Stimulated activated CD4-positive, alpha-beta T cell treated with anti-CD3 and anti-CD28 coated beads, TNF-alpha, amount 100 ng/mL, for 1 hour (primary cell): ENCODE measurements at places on chromosomes 16 and 17.

DNA sequence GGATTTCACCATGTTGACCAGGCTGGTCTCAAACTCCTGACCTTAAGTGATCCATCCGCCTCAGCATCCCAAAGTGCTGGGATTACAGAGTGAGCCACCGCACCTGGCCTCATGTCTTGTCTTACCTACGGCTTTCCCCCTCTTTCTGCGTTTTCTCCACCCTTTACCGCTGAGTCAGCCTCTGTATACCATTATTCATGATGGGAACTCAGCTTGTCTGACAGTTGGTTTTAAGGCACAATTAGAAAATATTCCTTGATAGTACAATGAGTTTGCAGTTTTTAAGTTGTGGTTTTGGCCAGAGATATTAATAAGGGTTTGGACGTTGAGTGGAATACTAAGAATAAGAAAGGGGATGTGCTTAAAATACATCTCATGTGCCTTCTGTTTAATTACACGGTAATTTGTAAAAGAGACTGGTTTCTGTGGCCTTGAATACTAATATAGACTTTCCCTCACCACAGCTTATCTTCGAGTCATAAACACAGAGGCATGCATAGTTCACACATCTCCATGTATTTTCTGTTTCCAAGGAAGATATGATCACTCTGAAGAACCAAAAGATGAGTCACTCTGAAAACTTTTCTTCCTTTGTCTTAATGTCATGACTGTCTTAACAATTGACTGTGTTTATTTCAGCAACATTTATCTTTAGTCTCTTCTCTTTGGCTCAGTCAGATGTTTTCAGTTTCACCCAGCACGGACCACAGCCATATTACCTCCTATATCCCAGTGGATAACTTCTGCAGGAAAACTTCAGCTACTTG lies 54.4 kb downstream of the PITPNC1 start:
- DNase-seq, result no peak

DNA sequence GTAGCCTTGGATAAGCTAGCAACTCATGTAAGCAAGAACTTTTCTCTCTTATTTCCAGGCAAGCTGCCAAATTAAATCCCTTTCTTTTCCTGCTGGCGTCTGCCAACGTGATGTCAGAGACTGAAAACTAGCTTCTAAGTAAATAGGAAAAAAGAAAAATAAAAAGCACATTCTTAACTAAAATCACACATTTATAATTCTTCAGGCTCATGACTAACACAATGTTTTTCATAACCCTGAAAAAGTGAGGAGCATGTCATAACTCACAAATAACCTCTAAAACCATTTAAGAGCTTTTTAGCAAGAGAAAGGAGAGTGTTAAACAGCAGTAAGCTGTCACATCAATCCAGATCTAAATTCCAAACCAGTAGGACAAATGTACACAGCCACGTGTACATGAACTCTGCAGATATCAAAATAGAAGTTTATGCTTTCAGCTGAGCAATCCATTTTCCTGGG lies 110.0 kb downstream of the N4BP1 start:
- DNase-seq, result no peak

DNA sequence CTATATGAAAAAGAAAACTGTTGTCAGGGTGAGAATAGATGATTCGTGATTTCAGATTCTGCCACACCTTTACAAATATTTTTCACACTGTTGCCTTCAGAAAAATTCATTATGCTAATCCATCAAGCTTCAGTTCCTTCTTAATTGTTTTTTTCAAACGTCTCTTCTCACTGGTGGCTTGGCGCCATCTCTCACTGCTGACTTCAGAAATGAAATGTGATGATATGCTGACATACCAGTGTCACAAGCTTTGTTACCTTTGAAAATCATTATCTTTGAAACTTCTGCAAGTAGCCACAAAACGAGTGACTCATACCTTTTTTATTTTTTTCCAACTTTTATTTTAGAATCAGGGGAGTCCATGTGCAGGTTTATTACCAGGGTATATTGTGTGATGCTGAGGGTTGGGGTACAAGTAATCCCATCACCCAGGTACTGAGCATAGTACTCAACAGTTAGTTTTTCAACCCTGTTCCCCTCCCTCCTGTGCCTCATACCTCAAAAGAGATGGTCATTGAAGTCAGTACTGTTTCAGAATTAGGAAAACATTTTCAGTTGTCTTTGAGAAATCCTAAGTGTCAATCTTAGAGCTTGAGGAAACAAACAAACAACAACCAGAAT lies 14.0 kb upstream of the KRT222 start:
- no peak for DNase-seq

GRCh38 chr17:32493976-32494513 lies 7.3 kb downstream of the CDK5R1 start:
- DNase-seq, result no peak

- DNase-seq, result no peak
These were observed 55.4 kb downstream of the RTN4RL1 start for GRCh38 chr17:1969712-1970111.

DNA sequence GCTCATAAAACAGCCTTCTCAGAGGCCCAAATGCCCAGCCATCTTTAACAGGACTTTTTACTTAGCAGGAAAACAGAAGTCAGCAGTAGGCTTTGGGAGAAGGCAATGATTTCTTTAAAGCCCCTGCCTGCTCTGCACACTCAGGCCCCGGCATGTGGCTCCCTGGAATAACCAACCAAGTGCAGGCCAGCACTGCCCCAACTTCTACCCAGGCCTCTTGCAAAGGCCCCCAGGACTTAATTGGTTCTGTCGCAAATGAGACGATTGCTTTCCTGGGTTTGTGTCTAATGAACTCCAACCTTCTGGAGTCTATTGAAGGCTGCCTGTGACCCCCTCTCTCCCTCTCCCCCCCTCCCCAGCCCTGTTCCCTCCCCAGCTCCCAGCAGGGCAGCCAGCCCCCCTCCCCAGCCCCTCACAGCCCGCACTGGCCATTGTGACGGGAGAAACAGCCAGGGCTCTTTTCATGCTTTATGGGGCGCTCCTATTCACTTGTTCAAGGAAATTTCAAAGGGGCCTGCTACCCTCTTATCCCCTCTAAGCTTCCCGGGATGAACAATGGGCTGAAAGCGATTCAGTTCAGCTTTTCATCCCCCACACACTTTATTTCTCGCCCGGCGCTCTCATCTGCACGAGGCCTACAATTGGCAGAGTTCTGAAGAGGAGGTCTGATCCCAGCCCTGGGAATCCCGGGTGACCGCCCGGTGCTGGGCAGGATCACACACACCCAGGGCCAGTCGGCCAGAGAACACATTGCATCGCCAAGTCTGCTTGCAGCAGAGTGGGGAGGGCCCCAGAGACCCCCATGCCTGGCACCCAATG lies 15.5 kb downstream of the AXIN2 start:
- no peak for DNase-seq

DNA sequence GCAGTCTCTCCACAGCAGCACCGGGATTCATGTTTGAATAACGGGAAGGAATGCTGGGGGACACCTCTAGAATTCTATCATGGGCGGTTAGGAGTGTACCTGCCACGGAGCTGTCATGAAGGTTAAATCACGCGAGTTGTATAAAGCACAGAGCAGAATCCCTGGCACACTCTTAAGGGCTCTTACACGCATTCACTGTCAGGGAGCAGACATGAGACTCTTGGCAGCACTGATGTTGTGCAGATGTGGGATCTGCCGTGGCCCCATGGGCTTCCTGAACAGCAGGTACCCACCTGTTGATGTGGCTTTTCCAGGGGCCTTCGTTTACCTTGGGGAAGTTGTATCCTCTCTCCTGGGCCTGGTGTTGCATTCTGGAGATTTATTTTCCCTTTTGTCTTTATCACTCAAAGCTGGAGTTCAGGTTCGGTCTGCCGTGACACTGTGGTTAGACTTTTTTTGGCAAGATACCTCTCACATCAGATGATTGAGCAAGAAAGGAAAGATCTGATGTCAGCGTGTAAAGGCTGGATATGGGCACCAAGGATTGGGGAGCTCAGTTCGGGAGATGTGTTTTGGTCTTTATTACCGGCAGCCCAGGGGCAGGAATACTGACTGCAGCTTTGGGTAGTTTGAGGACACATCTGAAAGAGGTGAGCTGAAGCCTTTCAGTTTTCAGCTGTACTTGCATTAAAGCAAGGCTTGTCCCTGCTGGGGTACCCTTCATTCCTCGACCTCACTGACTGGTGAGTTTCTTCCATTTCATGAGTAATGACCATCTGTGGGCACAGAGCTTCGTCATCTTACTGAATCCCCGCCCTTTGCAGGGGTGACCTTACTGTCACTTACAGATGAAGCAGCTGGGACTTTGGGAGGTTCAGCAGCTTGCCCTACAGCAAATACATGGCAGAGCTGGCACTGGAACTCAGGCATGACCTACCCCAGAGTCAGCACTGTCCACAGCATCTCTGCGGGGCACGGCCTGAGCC lies 19.3 kb downstream of the KNOP1 start:
- no peak for DNase-seq

DNA sequence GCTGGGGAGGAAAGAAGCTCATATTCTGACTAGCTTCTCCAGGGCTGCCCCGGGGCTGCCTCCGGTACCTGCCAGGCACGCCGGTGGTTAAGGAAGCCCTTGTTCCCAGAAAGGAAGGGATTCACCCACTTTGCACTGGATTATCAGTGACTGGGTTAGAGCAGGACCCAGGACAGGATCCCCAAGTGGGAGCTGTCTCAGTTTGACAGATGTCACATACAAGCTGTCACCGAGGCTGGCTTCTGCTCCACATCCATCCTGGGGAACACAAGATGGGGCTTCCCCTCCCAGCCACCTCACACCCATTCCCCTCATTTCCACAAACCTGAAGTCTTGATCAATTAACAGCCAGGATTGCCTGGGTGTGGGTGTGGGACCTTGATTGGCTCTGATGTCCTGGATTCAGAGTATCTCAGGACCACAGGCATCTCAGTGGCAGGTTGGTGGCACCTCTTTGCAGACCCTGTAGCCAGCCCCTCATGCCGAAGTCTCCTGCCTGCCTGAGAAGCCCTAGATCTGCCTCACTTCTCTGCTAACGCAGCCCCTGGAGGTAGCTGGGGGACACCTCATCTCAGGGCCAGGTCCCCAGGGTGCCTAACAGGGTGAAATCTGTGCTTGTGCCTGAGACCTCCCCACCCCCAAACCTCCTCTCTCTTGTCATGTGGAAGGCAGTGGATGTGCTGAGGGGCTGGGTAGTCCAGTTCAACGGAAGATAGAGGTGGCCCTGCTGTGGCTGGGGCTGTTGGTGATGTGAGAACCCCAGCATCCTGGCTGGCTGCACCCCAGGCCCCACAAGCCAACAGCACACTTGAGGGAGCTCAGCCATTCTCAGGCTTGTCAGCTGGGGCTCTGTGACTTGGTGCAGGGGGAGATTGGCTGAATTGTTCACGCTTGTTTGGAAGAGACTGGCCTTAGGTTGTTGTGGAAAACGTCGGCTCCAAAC lies 1.4 kb downstream of the CACNG5 start:
- DNase-seq, result no peak

GRCh38 chr17:38441429-38442061 lies 13.3 kb downstream of the ARHGAP23 start:
- no peak for DNase-seq

GRCh38 chr16:65445313-65446260 lies 323.7 kb upstream of the CDH11 start:
- no peak for DNase-seq

- DNase-seq, result no peak
These were observed 20.1 kb downstream of the HSD17B2 start for GRCh38 chr16:82055117-82055516.

- no peak for DNase-seq
These were observed 45.6 kb downstream of the SMPD3 start for GRCh38 chr16:68402748-68403040.

DNA sequence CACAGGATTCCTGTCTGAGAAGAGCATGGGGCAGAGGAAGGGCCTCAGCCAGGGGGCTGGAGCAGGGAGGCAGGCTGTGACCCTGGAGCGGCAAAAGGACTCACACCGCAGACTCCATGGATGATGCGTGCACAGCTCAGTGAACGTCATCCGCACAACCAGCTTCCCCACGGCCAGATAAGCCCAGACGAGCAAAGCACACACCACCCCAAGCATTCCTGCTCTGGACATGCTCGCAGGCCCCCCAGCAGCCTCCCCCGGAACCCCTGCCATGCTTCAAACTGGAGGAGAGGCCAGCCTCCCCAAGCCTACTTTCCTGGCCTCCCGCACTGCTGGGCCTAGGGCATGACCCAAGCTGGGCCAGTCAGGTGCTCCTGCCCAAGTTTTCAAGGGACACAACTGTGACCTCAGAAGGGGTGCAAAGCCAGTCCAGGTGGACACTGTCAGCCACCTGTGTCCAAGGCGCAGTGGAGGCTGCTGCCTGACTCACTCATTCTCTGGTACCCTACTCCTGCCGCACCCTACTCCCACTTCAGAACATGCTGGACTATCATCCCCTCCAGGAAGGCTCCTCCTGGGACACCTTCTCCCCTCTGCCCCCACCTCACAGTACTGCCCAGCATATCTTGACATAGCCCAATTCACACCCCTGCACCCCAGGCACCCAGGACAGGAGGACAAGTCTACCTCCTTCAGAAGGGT lies 4.8 kb downstream of the BCAR1 start:
- no peak for DNase-seq

- DNase-seq, result no peak
These were observed 257.3 kb upstream of the SALL1 start for GRCh38 chr16:51408357-51408756.

- no peak for DNase-seq
These were observed 1.3 kb downstream of the YBX2 start for GRCh38 chr17:7293159-7293558.

DNA sequence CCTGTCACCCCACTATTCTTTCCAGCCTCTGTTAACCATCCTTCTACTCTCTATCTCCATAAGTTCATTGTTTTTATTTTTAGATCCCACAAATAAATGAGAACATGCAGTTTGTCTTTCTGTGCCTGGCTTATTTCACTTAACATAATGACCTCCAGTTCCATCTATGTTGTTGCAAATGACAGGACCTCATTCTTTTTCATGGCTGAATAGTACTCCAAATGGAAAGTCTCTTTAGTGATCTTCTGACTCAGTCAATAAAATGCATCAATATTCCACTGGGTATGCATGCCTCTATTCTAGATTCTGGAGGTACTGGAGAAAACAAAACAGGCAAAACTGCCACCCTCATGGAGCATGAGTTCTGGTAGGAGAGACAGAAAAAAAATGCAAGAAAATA lies 459.0 kb downstream of the XYLT1 start:
- no peak for DNase-seq

- DNase-seq, result no peak
These were observed 5.6 kb downstream of the PHB1 start for GRCh38 chr17:49409066-49409465.

DNA sequence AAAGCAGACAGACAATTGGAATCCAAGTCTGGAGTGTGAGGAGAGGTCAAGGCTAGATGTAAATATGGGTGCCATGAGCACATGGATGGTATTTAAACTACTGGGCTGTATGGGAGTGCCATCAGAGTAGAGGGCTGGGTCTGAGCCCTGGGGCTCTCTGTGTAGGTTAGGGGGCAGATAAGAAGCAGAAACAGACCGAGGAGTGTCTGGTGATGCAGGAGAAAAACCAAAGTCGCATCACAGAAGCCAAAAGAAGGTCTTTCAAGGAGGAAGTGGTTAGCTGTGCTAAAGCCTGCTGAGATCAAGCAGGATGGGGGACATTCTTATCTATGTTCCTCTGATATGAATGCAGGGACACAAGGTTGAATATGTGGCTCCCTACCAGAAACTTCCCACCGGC lies 1.9 kb downstream of the TSEN54 start:
- DNase-seq, result no peak

GRCh38 chr17:49472527-49472926 lies 22.6 kb upstream of the NGFR start:
- no peak for DNase-seq
